ENCODE measurements at places on chromosomes 16 and 17. TPM values are rescaled to one million over a fixed set of nuclear protein-coding genes. Genes with fewer than 3 reads are reported as not detected.

DNA sequence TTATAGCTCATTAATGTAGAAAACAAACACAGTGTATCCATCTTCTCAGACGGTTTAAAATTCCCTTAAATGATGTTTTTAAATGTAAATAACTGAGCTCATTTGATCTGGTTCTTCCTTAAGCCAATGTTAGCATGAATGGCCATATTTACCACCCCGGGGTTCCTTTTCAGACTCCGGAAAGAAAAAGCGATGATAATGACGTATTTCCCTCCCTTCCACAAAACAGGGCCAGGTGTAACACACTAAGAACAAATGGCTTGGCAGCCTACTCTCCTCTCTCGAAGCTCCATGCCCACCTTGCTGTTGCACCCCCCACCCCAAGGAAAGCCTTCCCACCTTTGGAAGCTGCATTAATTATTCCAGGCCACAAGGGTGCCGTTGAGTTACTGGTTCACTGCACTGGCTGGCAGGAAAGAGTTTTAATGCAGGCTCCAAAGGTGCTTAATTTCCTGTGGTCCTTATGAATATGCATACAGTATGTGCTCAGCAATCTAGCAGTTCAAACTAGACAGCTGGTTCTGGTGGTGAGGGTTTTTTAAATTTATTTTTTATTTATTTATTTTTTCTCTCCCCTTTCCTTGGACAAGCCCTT, 378.9 kb downstream of the WWOX start:
- H3K27me3 ChIP-seq = no peaks in the 10 kb centered on the region
- no peaks in the 10 kb centered on the region for H3K36me3 ChIP-seq
- H3K4me3 ChIP-seq = no peak overlapping the region
- no peak for DNase-seq
- no peak overlapping the region for H3K27ac ChIP-seq

Gene BAIAP3
- total RNA-seq = 0.56 TPM

Gene MT3
- not detected for total RNA-seq

Gene HOXB2
- total RNA-seq = 6.7 TPM

GRCh38 chr16:89268987-89269735, 51.7 kb downstream of the ZNF778 start:
- no peak overlapping the region for H3K4me3 ChIP-seq
- no peaks in the 10 kb centered on the region for H3K4me1 ChIP-seq
- no peaks in the 10 kb centered on the region for H3K27me3 ChIP-seq
- no peak overlapping the region for H3K27ac ChIP-seq

- H3K4me3 ChIP-seq = no peak overlapping the region
- no peak overlapping the region for H3K27ac ChIP-seq
- no peaks in the 10 kb centered on the region for H3K27me3 ChIP-seq
- H3K36me3 ChIP-seq = peaks cover 3% of the 10 kb centered on the region
Measured at GRCh38 chr16:27232061-27232900, 29.0 kb downstream of the KDM8 start.

DNA sequence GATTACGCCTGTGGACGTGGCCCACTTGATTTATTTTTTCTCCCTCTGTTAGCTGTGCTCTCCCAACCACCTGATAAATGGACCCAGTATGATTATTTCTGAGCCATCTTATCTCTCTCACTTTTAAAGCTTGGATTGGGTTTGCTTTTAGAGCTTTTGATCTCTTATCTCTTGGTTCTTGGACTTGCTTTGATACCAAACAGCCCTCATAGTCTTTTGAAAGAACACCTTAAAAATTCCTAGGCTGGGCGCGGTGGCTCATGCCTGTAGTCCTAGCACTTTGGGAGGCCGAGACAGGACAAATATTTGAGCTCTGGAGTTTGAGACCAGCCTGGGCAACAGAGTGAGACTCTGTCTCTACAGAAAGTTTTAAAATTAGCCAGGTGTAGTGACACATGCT, 25.8 kb downstream of the SMTNL2 start:
- DNase-seq = no peak
- no peak overlapping the region for H3K4me3 ChIP-seq

GRCh38 chr17:46862949-46863348, 11.6 kb downstream of the WNT9B start:
- no peak for DNase-seq
- H3K27ac ChIP-seq = no peak overlapping the region
- peaks cover 2% of the 10 kb centered on the region for H3K27me3 ChIP-seq
- no peaks in the 10 kb centered on the region for H3K36me3 ChIP-seq

- H3K4me1 ChIP-seq = no peaks in the 10 kb centered on the region
- no peak for DNase-seq
- no peaks in the 10 kb centered on the region for H3K27me3 ChIP-seq
- H3K27ac ChIP-seq = no peak overlapping the region
- H3K4me3 ChIP-seq = no peak overlapping the region
Measured at GRCh38 chr17:75442168-75443103, 14.0 kb upstream of the TMEM94 start.

GRCh38 chr17:60542071-60542470, 16.0 kb upstream of the APPBP2 start:
- no peaks in the 10 kb centered on the region for H3K4me1 ChIP-seq
- H3K27ac ChIP-seq = no peak overlapping the region
- no peaks in the 10 kb centered on the region for H3K27me3 ChIP-seq
- H3K4me3 ChIP-seq = no peak overlapping the region

Gene NDUFAF8
- total RNA-seq = 99.9 TPM

DNA sequence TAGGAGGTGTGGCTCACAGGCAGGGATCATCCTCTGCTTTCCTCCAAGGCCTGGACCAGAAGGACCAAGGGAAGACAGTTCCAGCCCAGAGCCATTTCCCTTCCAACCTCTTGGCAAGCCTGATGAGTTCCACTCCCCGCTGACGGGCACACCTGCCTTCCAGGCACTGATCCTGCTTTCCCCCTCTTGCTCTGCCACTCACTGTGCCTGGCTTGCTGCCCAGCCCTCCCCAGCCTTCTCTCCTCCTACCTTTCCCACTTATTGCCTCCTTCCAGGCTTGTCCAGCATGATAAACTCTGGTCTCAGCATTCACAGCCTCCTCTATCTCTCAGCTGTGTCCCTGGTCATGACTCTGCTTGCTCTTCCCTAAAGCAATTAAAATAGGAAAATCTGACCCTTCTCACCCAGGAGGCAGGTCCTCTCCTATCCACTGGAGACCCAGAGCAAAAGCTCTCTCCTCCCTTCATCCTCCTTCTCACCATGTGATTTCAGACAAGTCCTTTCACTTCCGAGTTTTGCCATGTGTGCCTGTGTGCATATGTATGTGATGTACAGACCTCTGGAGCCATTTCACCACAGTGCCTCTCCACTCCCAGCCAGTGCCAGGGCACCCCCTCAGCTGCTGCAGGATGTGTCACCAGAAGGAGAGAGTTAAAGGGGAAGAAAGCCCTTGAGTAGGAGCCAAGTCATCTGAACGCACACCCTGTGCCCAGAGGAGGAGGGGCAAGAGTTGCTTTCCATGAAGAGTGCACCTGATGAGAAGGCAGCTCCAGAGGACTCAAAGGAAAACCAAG, 13.4 kb upstream of the TMEM170A start:
- H3K4me1 ChIP-seq = no peaks in the 10 kb centered on the region
- no peaks in the 10 kb centered on the region for H3K27me3 ChIP-seq
- no peak for DNase-seq
- H3K4me3 ChIP-seq = no peak overlapping the region
- H3K27ac ChIP-seq = no peak overlapping the region

Gene MYH13
- total RNA-seq = 0.03 TPM

DNA sequence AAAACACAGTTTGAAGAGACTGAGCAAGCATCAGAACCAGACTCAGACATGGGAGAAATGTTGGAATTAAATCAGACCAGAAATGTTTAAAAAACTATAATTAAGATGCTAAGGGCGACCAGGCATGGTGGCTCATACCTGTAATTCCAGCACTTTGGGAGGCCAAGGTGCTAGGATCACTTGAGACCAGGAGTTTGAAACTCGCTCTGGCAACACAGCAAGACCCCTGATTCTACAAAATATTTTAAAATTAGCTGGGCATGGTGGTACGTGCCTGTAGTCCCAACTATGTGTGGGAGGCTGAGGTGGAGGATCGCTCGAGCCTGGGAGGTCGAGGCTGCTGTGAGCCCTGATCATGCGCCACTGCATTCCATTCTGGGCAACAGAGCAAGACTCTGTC, 160.3 kb downstream of the COPRS start:
- no peaks in the 10 kb centered on the region for H3K27me3 ChIP-seq
- no peak overlapping the region for H3K4me3 ChIP-seq
- DNase-seq = no peak

DNA sequence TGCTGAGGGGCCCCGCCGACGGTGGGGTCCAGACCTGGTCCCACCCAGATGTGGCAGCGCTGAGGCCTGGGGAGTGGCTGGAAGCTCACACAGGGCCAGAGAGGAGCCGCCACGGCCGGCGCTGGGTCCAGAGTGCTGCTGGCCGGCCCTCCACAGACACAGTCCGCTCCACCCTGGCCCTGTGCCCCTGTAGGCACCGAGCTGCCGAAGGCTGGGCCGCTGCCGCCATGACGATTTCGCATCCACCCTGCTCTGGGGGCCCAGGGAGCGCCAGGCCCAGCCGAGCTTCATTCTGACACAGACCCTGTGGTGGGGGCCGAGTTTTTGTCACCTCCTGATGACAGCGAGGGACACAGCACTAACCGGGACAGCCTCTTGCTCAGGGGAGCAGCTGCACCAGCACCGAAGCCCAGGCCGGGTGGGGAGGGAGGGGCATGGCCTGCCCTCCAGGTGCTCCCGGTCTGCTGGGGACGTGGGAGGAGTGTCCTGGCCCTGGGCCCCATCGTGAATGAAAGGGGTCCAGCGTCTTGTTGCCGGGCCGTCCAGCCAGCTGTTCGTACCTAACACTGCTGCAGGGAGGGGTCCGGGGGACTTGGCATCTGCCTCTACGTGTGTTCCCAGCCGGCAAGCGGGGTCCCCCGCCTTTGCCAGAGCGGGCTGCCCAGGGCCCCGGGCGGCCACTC, 27.1 kb upstream of the SSTR5 start:
- DNase-seq = no peak
- no peaks in the 10 kb centered on the region for H3K27me3 ChIP-seq
- H3K27ac ChIP-seq = no peak overlapping the region

- no peaks in the 10 kb centered on the region for H3K27me3 ChIP-seq
- H3K36me3 ChIP-seq = no peaks in the 10 kb centered on the region
- H3K27ac ChIP-seq = no peak overlapping the region
- no peak for DNase-seq
- H3K4me1 ChIP-seq = peaks cover 16% of the 10 kb centered on the region
Measured at GRCh38 chr16:68718590-68718989, 18.5 kb upstream of the CDH1 start.

Gene MSLN
- total RNA-seq = not detected

- H3K36me3 ChIP-seq = no peaks in the 10 kb centered on the region
- H3K27ac ChIP-seq = no peak overlapping the region
- no peaks in the 10 kb centered on the region for H3K4me1 ChIP-seq
- no peak for DNase-seq
- no peaks in the 10 kb centered on the region for H3K27me3 ChIP-seq
Measured at GRCh38 chr16:78237841-78238240, 138.4 kb downstream of the WWOX start.

Gene ST6GALNAC1
- 0.29 TPM for total RNA-seq

- DNase-seq = no peak
- no peak overlapping the region for H3K27ac ChIP-seq
- no peaks in the 10 kb centered on the region for H3K36me3 ChIP-seq
- H3K27me3 ChIP-seq = no peaks in the 10 kb centered on the region
Measured at GRCh38 chr17:33929181-33929724, 325.8 kb upstream of the CCL2 start.

Gene ADCY9
- total RNA-seq = 0.41 TPM

- no peaks in the 10 kb centered on the region for H3K36me3 ChIP-seq
- H3K4me3 ChIP-seq = no peak overlapping the region
- H3K4me1 ChIP-seq = 0 out of 2 replicates have a peak, but pooled peaks cover 6% of the 10 kb centered on the region
- DNase-seq = no peak
- no peak overlapping the region for H3K27ac ChIP-seq
- no peaks in the 10 kb centered on the region for H3K27me3 ChIP-seq
Measured at GRCh38 chr16:19780321-19780720, 62.2 kb downstream of the IQCK start.

GRCh38 chr17:57868910-57869616, 19.2 kb upstream of the MRPS23 start:
- H3K36me3 ChIP-seq = no peaks in the 10 kb centered on the region
- no peak for DNase-seq
- H3K27ac ChIP-seq = no peak overlapping the region
- H3K4me1 ChIP-seq = peaks cover 23% of the 10 kb centered on the region
- H3K4me3 ChIP-seq = no peak overlapping the region

GRCh38 chr17:40070709-40071312, 8.0 kb downstream of the THRA start:
- H3K4me1 ChIP-seq = peaks cover 29% of the 10 kb centered on the region
- DNase-seq = no peak
- no peak overlapping the region for H3K4me3 ChIP-seq
- no peak overlapping the region for H3K27ac ChIP-seq

Gene CACNG5
- total RNA-seq = not detected

- H3K27ac ChIP-seq = no peak overlapping the region
- H3K4me1 ChIP-seq = no peaks in the 10 kb centered on the region
- H3K4me3 ChIP-seq = no peak overlapping the region
- no peak for DNase-seq
- H3K27me3 ChIP-seq = no peaks in the 10 kb centered on the region
Measured at GRCh38 chr17:55612691-55613141, 101.5 kb upstream of the SMIM36 start.

GRCh38 chr17:15133143-15133542, 132.0 kb downstream of the PMP22 start:
- H3K27ac ChIP-seq = no peak overlapping the region
- H3K27me3 ChIP-seq = no peaks in the 10 kb centered on the region
- DNase-seq = no peak
- H3K36me3 ChIP-seq = no peaks in the 10 kb centered on the region
- no peaks in the 10 kb centered on the region for H3K4me1 ChIP-seq

Gene PDE6G
- 6.0 TPM for total RNA-seq

Gene RHBDL3
- total RNA-seq = 0.05 TPM

GRCh38 chr17:50798424-50799288, 31.3 kb upstream of the ANKRD40CL start:
- no peaks in the 10 kb centered on the region for H3K27me3 ChIP-seq
- no peak overlapping the region for H3K4me3 ChIP-seq
- no peaks in the 10 kb centered on the region for H3K36me3 ChIP-seq
- no peak for DNase-seq
- no peaks in the 10 kb centered on the region for H3K4me1 ChIP-seq
- no peak overlapping the region for H3K27ac ChIP-seq

- H3K36me3 ChIP-seq = no peaks in the 10 kb centered on the region
- no peak overlapping the region for H3K27ac ChIP-seq
- no peak for DNase-seq
Measured at GRCh38 chr17:50272711-50273653, 1.3 kb upstream of the TMEM92 start.
